ENCODE measurements at places on chromosomes 13 and 19.
A peak's percentile ranks its signal among the peaks of the same experiment; 100 is the strongest.

DNA sequence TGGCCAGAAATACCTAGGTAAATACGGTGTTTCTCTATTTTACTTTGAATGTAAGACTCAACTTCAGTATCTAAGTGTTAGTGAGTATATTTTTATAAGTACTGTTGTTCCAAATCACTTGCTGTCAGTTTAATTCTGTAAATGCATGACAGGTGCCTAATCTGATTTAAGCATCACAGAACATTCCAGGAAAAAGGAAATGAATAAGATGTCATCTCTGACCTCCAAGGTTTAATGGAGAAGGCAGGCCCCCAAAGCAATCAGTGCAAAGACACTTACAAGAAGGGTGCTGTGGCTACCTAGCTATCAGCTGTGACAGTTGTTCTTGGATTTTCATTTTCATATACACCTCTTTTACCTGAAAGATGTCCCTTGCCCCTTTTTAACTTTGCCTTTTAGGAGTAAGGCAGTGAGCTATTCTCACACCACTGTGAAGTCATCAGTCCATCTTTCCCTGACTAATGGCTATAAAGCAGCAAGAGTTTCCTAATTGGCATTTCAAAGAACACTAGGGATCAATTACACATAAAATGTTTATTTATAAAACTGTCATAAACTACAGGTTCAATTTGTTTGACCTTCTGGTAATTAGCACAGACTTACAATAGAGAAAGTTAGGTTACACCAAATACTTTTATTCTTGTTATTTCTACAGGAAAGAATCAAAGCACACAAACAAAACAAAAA lies 427.6 kb downstream of the SPRY2 start:
- no peak for DNase-seq

DNA sequence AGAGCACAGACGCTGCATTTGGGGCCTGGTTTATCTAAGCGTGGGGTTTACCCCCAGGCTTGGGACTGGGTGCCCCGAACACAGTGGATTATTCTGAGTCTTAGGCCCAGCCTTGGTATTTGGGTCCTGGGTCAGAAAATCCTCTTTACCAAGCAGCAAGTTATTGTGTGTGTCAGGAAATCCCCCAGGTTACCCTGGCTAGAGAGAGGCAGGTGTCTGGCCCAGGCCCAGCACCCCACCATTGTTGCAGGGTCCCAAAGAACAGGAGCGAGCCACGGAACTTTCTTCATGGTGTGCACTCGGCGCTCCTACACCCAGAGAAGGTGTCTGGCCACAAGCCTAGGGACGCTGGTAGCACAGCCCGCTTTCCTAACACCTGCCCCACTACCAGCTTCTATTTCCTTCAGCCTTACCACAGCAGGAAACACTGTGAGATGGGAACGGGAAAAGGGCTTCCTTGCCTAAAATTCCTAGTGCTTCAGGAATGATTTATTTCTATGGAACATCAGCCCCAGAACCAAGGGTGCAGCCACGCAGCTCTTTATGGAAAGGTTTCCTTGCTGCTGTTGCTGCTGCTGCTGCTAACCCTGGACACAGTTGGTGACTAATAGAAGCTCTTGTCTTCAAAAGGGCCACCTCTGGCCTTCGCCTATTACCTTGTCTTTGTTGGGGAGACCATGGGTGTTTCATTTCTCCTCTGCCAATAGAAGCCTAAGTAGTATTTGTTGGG lies 7.4 kb upstream of the CDX2 start:
- DNase-seq, result no peak

- peak; percentile 89 for DNase-seq
These were observed 1491.9 kb downstream of the SLITRK5 start for GRCh38 chr13:89163096-89163495.

DNA sequence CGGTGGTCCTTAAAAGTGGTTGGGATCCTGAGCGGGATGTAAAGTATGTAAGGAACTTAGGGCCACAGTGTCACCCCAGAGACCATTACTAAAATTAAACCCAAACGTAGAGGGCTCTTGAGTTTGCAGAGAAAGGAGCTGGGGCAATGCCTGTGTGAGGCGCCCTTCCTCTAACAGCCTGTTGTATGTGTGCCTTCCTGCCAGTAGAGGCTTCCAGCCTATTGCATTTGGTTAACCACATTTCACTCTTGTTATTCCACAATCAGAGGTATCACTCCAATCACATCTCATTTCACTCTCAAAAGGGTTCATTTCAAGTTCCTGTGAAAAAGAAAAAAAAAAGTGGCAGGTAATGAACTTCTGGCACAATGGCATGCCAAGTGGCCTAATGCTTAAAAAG lies 29.4 kb downstream of the DIAPH3 start:
- DNase-seq, result peak; percentile 3

- DNase-seq, result peak; percentile 5
These were observed 83.1 kb downstream of the ZNF557 start for GRCh38 chr19:7152568-7152967.

Data from brain (organoid and tissue), 16 donors.